Activated CD4-positive, alpha-beta T cell treated with anti-CD3 and anti-CD28 coated beads, Interleukin-2, amount 50 U/mL, for 48 hours (primary cell): ENCODE measurements at places on chromosomes 13 and 19.
A peak's percentile ranks its signal among the peaks of the same experiment; 100 is the strongest.

DNA sequence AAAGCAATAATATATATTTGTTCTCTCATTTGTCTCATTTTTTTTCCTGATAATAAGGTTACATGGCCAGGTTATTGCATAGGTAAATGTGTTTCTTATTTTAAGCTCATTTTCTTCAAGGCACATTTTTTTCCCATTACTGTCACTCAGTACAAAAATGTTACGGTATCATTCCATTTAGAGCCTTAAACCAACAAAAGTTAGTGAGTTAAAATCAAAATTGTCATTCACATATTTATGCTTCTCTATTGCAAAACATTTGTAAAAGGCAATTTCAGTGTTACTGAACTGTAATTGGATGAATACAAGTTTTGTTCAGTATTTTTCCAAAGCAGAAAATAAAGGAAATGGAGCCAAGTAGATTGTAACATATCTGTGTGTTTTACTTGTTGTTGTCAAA is 117.6 kb upstream of the MAB21L1 start:
- DNase-seq = no peak

- DNase-seq = no peak
These were observed 58.7 kb upstream of the KLF5 start for GRCh38 chr13:73000027-73000674.

- no peak for DNase-seq
These were observed 61.3 kb upstream of the POMP start for GRCh38 chr13:28597641-28598040.

DNA sequence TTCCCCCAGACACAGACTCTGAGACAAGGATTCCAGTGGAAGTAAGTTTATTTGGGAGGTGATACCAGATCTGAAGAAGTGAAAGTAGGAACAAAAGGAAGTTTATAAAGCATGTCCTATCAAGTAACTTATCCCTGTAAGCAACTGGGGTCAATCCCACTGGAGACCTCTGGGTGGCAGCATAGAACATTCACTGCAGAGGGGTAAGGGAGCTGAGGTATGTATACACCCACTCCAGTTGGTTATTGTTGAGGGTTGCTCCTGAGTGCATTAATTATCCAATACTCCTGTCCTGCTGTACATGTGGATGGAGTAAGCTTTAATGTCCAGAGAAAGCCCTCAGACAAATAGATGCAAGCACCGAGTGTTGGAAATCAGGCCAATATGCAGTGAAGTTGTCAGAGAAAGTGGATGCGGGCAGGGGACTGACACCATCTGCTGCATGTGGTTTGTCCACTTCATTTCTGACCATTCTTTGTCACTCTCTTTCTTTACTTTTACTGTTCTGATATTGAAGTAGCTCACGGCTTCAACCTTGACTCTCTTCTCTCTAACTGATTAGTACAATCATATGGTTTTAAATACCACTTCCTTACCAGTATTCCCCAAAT is 46.7 kb downstream of the NOTCH3 start:
- peak; percentile 50 for DNase-seq

GRCh38 chr13:71718931-71719330 is 148.1 kb downstream of the DACH1 start:
- DNase-seq = no peak

DNA sequence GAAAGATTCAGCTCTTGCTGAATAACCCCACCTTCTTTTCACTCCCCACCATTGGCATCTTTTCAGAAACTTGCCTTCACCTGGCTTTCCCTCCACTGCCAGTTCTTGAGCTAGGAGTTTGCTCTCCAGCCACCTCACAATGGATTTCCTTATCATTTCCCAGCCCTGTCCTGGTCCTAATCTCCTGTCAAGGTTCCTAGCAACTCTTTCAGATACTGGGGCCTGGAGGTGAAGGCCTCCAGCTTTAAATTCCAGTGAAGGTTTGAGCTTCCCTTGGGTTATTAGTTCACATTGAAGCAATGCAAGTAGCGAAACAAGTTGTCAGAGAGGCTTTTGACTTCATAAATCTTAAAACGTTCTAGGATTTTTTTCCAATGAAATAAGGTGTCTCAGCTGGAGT is 320.8 kb upstream of the MAB21L1 start:
- no peak for DNase-seq

GRCh38 chr13:100361504-100361903 is 227.1 kb downstream of the GGACT start:
- DNase-seq = no peak

- no peak for DNase-seq
These were observed 67.9 kb downstream of the RAB20 start for GRCh38 chr13:110493613-110494012.

GRCh38 chr13:62767473-62767872 is 1351.8 kb upstream of the PCDH20 start:
- no peak for DNase-seq

DNA sequence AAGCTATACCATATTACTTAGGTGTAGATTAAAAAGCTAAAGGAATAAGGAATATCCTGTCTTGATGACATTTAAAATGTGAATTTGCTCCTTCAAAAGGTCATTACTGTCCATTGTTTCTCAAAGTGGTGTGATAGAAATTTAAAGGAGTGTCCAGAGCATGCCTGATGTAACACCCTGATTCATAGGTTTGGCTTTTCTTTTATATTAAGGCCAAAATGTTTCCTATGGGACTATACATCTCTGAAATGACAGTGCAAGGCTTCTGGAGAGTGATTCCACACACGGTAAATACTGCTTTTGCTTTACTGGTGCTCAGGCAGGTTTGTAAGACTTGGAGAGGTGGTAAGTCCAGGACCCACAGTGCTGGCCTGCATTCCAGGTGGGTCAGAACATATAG is 289.9 kb downstream of the RFC3 start:
- no peak for DNase-seq

DNA sequence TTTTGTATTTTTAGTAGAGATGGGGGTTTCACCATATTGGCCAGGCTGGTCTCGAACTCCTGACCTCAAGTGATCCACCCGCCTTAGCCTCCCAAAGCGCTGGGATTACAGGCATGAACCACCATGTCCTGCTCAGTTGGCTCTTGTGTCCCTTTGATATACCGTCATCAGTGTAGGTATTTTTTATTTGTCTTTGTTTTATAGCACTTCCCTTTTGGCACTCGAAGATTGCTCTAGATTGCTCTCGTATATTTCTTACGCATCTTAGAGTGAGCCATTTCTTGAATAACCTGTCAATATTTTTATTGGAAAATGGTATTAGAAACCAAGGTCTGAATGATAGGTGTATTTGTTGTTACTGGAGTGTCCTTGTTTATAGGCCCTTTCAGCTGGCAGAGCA is 9.4 kb downstream of the SETDB2 start:
- no peak for DNase-seq

GRCh38 chr13:61084988-61085387 is 330.7 kb downstream of the PCDH20 start:
- no peak for DNase-seq

- DNase-seq = no peak
These were observed 352.4 kb downstream of the KLF5 start for GRCh38 chr13:73411067-73411809.

DNA sequence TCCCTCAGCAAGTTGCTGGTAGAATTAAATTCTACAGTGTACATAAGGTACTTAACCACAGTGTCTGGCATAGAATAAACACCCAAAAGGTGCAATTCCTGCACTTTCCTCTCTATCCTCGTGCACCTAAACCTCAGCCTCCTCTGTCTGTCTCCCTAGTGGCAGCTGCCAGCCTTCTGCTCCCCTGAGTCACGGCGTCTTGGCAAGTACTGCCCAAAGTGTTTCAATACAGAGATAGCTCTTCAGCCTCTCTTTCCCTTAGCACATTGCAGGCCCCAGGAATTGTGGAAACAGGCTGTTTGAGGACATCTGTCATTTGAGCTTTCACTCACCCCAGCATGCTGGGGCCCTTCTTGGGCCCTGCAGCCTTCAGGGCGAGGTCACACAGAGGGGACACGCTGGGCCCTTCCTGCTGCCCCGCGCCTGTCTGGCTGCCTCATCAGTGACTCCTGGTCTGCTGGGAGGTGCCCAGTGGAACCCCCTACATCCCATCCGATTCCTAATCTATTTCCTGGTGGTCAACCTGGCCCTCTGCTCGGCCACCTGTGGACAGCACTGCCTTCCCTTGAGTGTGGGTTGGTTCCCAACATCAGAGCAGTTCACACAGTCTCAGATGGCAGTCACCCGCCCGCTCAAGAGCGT is 19.3 kb downstream of the COL4A2 start:
- DNase-seq = no peak

DNA sequence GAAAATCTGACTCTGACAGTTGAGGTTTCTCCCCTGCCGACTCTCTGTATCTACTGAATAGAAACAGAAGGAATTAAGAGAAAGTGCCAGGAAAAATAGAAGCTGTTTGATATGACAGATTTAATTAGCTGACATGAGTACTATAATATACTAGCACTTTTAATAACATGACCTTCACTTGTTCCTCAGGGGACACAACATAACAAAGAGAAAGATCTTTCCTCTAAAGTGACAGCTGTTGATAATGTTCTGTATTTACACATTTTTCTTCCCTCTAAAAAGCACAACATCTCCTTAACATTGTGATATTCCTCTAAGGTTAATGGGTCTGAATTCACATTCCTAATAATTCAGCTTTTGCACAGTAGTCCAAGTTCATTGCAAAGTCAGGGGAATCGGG is 1136.0 kb downstream of the PCDH17 start:
- DNase-seq = no peak
